ENCODE measurements at places on chromosomes 4 and X.

DNA sequence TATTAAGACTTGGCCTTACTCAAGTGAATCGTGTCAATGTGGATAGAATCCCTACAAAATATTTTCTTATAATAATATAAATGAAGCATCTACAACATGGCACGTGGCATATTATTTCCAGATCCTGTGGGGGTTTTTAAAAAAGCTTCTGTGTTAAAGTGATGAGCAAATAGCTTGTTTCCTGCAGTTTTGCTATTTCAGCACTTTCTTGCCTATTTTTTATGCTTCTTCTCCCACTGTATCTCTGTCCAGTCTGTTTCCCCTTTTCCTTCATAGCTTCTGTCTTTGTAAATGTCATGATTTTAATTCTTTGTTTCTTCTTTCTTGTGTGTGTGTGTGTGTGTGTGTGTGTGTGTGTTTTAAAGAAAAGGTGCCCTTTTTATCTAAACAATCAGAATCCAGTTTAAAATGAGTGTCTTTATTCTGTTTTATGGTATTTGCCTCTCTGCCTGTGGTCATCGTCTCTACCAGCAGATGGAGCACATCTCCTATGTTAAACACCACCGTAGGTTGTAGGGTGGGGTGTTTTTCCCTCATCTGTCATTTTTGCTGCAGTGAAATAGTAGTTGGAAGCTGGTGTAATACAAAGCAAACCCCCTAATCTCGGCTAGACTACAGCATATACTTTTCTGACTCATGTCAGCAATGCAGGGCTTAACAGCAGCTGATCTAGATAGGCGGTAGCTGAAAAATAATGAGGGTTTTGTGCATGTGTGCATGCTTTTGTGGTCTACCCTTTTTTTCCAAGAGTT lies 33.1 kb downstream of the FTHL17 start:
- DNase-seq: peak; percentile 69

GRCh38 chrX:53171356-53171755 lies 53.7 kb downstream of the KDM5C start:
- no peak for DNase-seq

- DNase-seq: no peak
Measured at GRCh38 chrX:119055687-119056086, 17.1 kb upstream of the CT47C1 start.

DNA sequence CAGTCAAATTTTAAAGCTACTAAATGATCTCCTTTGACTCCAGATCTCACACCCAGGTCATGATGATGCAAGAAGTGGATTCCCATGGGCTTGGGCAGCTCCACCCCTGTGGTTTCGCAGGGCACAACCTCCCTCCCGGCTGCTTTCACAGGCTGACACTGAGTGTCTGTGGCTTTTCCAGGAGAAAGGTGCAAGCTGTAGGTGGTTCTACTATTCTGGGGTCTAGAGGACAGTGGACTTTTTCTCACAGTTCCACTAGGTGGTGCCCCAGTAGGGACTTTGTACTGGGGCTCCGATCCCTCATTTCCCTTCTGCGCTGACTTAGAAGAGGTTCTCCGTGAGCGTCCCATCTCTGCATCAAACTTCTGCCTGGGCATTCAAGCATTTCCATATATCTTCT lies 845.2 kb downstream of the PCDH18 start:
- no peak for DNase-seq

GRCh38 chr4:17152941-17153540 lies 254.6 kb upstream of the LDB2 start:
- DNase-seq: no peak

DNA sequence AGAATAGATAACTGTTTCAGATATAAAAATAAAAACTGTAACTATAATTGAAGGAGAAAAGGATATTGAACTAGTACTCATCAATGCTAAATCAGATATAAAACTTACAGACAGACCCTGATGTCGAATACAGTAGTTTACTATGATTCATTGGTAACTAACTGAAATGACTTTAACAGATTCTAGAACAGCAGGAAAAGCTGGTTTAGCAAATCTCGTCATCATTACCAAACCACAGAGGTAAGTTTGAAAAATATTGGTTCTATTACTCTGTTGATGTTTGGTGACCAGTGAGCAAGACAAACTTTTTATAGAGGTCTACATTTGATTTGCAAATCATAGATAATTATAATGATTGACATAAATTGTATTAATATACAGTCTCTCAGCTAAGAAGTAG lies 551.4 kb upstream of the ADGRL3 start:
- DNase-seq: no peak
